Activated naive CD4-positive, alpha-beta T cell treated with Interleukin-2 at 50 U/mL for 16 hours (primary cell): ENCODE measurements at places on chromosomes 1 and 21.

DNA sequence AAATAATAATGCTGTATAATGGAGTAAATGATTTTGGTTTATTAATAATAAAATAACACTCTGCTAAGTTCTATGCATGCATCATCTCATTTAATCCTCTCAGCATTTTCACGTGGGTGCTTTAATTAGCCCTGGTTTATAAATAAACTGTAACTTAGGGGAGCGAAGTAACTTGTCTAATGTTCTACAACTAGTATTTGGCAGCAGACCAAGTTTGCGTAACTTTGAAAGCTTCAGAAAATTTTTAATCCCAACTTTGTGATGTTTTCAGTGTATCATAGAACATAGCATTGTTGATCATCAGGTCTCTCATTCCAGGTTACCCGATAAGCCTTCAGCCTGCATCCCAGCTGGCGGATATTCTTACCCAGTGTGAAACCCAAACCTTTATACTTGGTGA lies 322.4 kb upstream of the SGIP1 start:
- DNase-seq, result no peak

GRCh38 chr1:65224681-65225091 lies 76.7 kb downstream of the AK4 start:
- no peak for DNase-seq

DNA sequence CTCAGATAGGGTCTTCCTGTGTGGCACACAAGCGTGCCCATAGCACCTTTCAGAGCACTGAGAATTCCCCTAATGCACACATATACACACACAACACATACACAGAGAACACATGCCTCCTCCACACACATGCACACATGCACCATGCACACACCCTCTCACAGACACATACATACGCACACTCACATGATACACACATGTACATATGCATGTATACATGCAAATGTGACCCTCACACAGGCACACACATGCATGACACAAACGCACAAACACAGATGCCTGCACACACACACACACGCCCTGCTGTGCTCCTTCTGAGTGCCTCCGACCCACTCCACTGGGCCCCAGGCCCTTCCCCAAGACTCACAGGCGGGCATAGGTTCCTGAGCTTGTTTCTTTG lies 251.0 kb downstream of the PTPRU start:
- no peak for DNase-seq

DNA sequence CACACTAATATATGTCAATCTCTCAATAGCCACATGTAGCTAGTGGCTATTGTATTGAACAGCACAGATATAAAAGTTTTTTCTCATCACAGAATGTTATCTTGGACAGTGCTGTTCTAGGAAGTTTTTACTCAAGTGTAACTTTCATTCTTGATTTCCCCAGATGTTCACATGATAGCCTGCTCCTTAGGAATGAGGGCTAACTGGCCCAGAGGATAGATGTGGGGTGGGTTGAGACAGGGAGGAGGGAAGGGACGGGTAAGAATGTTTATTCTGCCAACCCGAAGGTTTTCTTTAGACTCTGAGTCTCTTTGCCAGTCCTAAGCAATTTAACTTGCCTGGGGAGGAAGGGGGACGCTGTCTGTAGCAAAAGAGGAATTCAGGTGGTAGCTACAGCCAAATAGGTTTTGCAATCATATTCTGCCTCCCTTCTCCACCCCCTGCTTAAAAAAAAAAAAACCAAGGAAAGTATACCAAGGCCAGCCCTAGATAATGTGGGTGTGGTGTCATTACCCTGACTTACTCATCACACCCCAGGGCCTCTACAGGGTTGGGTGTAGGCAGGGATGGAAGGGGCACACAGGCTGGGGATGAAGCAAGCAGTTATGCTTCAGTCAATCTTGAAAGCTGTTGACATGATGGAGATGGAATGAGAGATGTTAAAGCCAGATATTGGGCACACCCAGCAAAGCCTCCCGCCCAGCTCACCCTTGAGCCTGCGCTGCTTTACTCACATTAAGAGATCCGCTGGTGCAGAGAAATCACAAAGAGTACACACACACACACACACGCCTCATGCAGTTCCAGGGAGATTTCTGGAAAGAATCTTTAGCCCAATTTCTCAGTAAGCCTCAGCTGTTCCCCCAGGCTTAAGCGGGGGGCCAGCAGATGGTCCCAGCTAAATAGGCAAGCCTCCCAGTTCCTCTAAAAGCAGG lies 59.9 kb downstream of the PLXNA2 start:
- no peak for DNase-seq

DNA sequence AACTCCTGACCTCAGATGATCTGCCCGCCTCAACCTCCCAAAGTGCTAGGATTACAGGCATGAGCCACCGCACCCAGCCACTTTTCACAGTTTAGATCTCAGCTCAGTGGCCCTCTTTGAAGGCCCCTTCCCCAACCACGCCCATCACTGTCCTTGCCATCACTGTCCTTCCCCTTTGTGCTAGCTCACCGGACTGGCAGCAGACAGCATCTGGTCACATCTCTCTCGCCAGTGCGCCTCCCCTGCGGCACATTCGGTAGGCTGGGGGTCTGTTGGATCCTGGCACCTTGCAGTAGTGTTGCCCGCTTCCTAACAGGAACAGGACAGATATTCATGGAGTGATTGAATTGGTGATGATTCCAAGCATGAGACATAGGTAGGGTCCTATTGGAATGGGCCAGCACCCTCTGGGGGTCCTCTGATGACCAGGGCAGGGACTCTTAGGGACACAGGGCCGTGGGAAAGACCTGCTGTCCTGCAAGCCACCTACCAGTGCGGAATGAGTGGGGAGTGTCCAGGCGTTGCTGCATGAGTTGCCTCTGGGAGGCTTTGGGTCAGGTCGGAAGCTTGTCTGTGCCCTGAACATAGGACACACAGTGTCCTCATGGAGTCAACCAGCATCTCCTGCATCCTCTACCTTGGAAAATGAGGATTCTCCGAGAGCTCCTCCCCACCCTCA lies 178.8 kb upstream of the VAMP3 start:
- no peak for DNase-seq

DNA sequence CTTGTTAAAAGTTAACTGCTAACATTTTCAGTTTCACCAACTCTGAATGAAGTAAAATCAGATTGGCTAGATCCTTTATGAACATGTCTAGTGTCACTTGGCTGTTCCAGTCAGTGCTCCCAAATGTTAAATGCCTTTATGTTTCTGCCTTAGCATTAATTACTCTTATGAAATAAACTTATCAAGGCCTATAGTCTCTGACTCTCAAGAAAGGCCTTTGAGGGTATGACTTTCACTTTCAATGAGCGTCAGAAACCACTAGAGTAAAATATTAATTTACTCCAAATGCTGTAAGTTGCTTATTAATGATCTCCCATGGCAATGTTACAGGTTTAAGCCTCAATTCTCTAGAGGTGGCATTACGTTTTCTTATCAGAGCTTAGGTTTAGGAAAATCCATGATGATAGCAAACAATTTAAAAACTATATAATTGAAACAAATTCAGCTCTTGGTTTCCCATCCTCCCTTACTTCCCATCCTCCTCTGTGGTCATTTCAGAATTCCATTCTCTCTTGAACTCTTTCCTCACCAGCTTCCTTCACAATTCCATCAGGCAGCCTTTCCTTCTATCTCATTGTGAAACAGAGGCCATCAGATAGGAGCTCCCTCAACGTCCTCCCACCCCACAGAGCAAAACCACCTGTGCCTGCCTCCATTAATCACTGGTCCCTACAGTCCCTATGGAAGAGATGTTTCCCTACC lies 108.6 kb upstream of the COP1 start:
- DNase-seq, result no peak

DNA sequence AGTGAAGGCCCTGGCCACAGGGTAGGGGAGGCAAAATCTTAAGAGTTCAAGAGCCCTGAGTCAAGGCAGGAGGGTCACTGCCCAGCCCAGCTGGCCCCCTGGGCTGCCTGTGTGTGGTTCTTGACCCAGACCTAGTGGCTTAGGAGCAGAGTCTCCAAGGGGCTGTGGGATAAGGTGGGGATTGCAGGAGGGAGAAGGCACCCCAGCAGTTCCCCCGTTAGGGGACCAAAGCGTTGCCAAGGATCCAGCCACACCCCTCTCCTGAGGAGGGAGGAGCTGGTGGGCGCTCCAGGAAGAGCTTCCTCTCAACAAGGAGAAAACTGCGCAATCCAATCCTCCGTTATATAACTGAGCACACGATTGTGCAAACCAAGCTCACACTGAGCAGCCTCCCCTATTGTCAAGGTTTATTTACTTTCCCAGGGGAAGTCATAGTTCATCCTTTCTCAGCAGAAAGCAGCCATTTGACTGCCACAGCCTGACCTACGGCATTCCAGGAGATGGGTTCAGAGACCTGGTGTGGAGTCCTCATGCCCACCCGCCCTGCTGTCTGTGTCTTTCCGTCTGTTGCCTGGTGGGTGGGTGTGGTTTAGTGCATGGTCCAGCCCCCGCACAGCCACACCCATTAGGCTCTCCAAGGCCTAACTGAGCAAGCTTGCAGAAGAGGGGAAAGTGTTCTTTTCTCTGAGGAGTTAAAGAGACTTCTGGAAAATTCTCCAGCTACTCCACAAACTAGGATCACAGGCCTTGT lies 3.5 kb downstream of the EPHX1 start:
- DNase-seq, result no peak

DNA sequence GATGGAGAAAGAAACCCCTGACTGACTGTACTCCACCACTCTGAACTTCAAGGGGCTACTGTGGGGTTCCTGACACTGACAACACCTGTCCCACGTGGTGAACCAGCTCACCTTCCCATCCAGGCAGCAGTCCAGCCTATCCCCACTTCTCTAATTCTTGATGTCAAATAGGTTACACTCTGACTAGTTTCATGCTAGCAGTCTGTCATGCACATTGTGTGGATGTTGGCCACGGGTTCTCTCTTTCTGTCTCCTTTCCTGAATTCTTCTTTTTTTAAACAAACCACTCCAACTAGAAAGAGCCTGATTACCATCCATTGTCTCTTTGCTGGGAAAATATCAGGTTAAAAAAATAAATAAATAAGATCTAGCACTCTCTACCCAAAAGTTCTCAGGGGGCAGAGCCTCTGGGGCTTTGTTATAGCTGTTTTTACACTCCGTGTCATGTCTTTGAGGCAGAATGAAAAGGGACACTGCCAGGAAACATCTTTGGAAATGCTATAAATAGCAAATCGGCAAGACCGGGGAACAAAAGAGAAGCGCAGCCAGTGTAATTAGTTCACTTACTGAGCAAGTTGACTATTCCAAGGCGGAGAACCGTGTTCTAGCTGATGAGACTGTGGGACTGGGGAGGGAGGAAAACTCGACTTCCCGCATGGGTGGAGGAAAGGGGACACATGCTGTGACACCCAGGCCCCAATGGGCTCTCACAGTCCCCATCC lies 356.1 kb downstream of the OMA1 start:
- no peak for DNase-seq

- DNase-seq, result no peak
Observed at GRCh38 chr1:82777240-82777639, 976.5 kb downstream of the ADGRL2 start.

- no peak for DNase-seq
Observed at GRCh38 chr1:231187571-231187970, 25.7 kb downstream of the TRIM67 start.

GRCh38 chr1:10155087-10155712 lies 55.2 kb upstream of the KIF1B start:
- no peak for DNase-seq

DNA sequence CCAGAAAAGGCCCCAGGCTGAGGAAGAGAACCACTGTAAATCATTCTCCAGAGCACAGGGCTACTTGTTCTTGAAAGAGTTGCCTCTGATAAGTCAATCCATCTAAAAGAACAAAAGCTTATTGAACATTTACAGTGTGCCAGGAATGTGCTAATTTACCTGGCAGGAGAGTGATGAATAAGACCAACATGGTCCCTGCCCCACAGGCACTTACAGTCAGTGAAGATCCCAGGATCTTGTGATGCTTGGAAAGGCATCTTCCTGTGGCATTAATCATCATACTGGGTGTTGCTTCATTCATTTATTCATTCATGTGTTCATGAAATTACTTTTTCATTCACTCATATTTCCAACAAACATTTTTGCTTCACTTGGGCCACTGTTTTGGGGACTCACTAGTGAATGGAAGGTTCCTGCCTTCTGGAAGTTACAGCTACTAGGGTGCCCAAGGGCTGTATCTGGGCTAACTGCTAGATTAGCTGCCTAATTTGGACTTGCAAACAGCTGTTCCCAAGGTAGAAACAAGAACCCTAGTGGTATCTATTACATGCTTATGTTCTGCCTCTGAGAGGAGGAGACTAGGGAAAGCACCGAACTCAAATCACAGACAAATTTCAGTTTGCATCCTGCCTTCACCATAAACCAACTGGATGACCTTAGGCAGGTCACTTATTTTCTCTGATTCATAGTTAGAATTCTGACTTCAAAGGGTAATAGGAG lies 133.5 kb downstream of the CLIC6 start:
- no peak for DNase-seq

GRCh38 chr1:238672262-238672661 lies 714.1 kb upstream of the CHRM3 start:
- no peak for DNase-seq

DNA sequence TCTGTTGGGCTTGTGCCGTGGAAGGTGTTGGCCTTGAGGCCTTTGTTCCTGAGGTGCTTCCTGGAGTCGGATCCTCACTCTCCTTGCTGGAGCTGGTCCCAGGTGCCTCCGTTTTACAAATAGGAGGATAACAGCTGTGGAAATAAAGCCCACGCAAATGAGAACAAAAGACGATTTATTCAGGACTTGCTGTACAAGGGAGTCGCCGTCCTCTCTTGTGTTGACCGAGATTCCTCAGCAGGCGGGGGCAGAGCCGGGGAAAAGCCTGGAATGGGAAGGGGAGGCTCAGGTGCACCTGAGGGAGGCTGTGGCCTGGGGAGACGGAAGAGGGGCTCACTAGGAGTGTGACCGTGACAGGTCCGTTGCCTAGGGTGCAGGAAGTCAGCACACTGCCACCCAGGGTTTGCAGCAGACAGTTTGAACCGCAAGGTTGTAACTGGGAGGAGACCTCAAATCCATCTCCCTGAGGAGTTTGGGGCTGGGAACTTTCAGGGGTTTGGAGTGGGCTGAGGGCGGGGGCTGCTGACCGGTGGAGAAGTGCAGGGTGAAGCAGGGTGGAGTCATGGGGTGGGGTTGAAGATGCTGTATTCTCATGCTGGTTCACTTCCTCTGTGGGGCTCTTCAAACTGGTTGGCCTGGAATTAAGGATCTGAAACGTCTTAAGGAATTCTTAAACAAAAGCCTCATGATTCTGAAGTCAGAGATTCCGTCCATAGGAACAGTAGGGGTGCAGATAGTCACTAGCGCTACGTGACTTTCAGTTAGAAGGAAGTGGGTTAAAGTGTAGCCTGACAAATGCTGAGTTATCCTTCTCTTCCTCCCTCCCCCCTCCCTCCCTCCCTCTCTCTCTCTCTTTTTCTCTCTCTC lies 2.6 kb upstream of the CSTB start:
- no peak for DNase-seq

GRCh38 chr1:103948526-103948925 lies 198.8 kb downstream of the AMY1C start:
- no peak for DNase-seq
